Ammon's horn (tissue), 1 donor: ENCODE measurements at places on chromosomes 12 and 14.
A peak's percentile ranks its signal among the peaks of the same experiment; 100 is the strongest.

DNA sequence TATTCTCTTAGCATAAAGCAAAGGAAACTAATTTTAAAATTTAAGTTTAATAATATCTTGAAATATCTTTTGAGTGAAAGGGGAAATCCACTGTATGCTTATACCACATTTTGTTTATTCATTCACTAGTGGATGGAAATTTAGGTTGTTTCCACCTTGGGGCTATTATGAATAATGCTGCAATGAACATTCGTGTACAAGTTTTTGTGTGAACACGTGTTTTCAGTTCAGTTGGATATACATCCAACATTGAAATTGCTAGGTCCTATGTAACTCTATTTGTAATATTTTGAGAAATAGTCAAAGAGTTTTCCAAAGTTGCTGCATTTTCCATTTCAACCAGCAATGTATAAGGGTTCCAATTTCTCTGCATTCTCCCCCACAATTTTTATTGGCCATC, 83.7 kb upstream of the ETV6 start:
- DNase-seq, result no peak

DNA sequence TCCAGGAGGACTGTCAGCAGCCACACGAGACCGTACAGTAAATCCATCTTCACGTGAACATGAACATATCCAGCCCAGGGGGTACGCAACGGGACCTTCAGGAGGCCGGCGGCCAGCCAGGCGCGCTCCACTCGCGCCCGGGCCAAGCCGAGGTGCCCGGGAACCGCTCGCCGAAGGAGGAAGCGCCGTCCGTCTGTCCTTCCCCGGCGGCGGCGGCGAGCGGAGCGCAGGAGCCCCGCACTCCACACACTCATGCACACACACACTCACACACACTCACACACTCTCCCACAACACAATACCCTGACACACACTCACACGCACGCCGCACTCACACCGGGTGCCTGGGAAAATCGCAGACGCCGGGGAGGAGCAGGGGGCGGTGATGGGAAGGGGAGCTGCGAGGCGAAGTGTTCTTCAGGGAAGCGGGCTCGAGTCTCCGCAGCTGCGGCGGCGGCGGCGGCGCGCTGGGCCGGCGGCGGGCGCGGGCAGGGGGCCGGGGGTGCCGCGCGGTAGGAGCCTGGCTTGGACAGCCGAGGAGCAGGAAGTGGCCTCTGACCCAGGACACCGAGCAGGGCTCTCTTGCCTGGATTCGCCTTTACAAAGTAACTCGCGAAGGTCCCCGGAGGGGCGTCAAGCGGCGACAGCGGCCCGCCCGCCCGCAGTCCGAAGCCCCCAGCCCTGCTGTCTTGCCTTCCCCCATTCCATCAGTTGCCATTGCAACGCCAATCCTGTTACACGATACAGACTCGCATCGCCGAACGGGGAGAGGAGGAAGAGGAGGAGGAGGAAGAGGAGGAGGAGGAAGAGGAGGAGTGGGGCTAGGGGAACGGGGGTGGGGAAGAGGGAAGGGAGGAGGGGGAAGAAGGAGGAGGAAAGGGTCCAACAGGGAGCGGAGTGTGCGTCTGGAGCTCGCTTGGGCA, 601 bp downstream of the MDGA2 start:
- DNase-seq, result peak; percentile 40

DNA sequence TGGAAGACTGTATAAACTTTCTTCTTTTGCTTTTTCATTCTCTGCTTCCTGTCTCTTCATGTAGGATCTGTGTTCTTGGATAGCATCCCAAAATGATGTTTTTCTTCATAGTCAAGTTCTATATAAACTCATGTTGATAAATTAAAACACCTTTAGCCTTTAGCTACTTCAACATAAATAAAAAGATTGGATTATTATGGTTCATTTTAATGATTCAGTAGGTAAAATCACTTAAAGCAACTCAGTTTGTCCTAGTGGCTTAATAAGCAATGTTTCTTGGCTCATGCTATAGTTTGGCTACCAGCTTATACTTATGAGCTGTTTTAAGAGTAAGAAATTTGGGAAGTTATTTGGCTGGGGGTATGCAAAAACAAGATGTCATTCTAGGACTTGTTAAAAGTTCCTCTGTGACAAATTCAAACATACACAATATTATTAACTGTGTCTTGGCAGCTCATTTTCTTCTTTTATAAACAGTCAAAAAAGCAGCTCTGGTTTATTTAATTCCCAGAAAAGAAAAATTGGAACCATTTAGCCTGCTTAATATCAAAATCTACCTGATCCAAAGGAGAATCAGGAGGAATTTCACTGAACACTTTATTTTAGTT, 111.4 kb downstream of the TMTC3 start:
- no peak for DNase-seq

DNA sequence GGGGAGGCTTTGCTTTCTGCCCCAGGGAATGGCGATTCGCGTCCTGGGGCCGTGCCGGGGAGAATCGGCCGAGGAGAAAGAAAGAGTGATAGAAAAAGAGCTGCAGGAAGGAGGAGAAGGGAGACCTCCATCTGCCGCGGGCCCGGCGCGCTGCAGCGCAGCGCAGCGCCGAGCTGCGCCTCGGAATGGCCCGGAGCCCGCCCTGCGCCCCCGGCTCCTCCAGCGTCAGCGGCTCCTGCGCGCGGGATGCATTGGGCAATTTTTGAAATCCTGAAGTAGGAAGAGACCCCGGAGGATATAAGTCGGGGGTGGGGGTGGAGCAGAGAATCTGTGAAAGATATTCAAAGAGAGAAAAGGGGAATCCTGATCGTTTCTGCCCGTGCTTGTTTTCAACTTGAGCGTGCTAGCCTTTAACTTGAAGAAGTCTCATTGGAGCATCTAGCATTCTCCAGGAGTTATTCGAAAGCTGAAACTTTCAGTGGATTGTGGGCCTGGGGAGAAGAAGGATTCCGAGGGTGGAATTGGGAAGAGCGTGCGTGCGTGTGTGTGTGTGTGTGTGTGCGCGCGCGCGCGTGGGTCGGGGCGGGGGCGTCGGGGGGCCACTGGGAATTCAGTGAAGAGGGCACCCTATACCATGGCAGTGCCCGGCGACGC, 441 bp downstream of the PDE3A start:
- peak; percentile 29 for DNase-seq

GRCh38 chr12:90239732-90240260, 531.2 kb upstream of the ATP2B1 start:
- DNase-seq, result no peak

DNA sequence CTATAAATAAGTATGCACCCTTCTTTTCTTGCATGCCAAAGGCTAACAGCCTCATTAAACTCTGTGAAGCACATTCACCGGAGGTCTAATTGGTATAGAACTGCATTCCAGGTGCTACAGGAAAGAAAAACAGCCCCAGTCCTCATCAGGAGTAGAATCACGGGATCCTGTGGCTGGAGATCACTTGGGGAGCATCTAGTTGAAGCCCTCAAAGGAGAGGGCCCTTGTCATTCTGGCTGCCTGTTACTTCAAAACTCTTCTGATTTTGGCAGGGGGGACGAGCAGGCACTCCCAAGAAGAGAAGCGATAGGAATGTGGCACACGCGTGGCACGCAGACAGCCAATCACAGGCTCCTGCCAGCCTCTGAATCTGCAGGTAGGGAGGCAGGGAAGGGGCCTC, 154.4 kb downstream of the TTC7B start:
- no peak for DNase-seq

GRCh38 chr12:26845057-26845666, 12.2 kb upstream of the ITPR2 start:
- DNase-seq, result peak; percentile 40

DNA sequence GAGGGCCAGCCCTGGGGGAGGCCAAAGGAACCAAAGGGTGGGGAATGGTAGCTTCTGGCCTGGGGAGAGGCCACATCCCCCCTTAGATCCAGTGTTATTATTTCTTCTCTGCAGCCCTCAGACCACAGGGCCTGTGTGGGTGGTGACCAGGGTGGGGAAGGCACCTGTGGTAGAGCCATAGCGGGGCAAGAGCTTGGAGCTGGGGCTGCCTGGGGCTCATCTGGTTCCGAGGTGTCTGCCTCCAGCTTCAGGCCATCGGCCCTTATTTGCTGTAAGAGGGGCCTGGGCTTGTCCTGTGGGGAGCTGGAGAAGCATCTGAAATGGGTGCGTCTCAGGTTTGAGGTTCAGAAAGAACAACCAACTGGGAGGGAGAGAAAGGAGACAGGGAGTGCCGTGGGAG, 2.1 kb upstream of the B3GNT4 start:
- DNase-seq, result no peak

- no peak for DNase-seq
Observed at GRCh38 chr14:69471436-69471835, 13.1 kb upstream of the PLEKHD1 start.

- DNase-seq, result no peak
Observed at GRCh38 chr14:38839694-38840365, 263.2 kb downstream of the SEC23A start.

DNA sequence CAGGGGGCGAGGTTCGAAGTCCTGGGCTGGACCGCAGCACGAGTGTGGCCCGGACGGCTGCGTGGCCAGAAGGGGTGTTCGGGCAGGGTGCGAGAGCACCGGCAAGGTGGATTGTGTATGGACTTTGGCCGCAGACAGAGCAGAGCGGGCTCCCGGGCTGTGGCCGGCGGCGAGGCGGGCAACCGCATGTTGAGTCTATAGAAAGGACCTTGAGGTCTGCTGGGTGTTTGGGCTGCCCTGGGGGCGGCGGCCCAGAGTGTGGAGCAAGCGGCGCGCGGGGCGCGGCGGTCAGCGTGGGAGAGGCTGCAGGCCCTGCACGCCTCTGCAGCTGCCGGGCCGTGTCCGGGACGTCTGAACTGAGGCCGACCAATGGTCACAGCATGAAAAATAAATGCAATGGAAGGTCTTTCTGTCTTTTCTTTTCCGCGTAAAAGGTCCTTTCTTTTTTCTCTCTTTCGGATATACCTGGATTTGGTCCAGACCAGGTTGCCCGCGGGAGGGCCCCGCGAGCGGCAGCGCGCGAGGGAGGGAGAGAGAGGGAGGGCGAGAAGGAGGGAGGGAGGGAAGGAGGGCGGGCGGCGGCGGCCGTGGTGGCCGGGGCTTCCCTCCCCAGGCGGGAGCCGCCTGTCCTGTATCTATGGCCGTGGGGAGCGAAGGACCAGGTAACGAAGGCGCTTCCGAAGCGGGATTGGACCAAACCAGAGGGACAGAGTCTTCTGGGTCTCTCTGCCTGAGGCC, 5.5 kb upstream of the HOXC9 start:
- no peak for DNase-seq

- no peak for DNase-seq
Observed at GRCh38 chr12:116153983-116154382, 123.5 kb downstream of the MED13L start.

DNA sequence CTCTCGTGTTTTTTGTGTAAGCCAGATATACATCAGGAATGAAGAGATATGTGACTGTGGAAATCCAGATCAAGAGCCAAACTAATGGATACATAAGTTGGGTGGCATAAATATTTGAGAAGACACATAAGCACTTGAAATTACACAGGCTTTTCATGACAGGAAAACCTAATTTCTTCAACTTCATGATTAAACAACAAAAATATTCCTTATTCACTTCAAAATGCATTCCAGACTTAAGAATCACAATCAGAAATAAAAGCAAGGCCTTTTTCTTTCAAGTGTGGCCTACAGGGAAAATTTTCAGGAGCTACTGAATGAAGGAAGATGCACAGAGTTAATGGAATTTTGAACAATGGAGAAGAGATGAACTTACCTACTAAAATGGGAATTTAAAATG, 515.6 kb downstream of the FOXG1 start:
- DNase-seq, result no peak

- DNase-seq, result no peak
Observed at GRCh38 chr14:20808162-20808483, 5.5 kb upstream of the RNASE1 start.

DNA sequence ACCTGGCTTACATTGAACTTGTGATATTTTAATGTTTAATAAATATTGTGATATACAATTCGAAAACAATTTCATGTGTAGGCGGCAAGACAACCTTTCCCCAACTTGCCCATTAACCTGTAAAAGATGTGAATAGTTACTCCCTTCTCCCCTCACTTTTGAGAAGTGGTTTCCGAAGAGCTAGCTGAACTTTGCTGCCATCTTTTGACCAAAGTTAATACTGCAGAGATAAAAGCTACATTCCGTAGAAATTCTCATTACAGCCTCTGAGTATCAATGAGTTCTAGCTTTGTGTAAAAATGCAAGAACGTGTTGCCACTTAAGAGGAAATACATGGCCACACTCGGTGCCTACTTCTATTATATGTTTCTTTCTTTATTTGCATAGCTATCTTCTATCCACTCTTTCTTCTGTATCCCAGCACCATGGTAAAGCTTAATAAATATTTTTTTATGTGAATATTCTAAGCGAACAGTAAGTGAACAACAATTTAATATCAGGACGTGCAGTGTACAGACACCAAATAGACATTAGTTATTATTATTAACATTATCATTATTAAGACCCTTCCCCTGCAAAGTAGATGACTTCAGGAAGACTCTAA, 105.1 kb upstream of the TMEM260 start:
- peak; percentile 54 for DNase-seq

DNA sequence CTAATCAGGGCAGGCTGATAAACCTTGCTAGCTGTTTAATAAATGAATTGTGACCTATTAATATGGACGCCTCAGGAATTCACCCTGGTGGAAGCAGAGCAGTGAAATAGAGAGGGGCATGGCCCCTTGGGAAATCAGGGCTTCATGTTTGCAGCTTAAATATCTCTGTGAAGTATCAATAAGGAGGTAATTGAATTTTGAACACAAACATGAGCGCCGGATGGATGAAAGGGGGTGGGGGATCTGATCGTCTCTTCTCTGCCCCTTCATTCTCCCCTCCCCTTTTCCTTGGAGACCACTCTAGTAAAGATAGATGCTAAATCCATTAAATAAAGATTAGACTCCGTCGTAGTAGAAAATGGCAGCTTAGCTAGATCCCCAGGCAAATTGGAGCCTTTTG, 70.5 kb downstream of the LIN52 start:
- no peak for DNase-seq

GRCh38 chr14:64758025-64758521, 53.8 kb downstream of the PLEKHG3 start:
- DNase-seq, result no peak

DNA sequence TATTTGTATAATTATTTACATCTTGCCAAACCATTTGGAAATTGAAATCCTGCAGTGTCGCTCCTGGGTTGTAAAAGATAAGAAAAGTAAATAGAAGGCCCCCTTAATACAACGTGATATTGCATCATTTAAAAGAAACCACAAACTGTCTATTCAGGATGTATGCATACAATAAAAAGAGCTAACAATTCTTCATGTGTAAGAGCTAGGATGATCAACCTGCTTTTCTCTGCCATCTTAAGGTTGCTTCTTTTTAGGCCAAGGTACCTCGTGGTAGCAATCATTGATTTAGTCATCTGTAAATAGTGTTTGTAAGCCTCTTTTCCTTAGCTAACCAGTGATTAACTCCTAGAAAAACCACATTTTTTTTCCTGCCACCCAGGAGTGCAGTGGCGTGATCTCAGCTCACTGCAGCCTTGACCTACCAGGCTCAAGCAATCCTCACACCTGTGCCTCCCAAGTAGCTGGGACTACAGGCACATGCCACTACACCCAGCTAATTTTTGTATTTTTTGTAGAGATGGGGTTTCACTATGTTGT, 3.3 kb upstream of the USP44 start:
- no peak for DNase-seq

GRCh38 chr12:13243516-13244070, 47.1 kb downstream of the EMP1 start:
- no peak for DNase-seq
